SW480 (cell line): ENCODE measurements at places on chromosomes 7 and 10.

- DNase-seq = peak; percentile 52
Measured at GRCh38 chr10:112434988-112435619, 11.6 kb downstream of the ZDHHC6 start.

- no peak for DNase-seq
Measured at GRCh38 chr7:34900891-34901513, 136.3 kb downstream of the DPY19L1 start.

GRCh38 chr7:142711746-142712616, 37.3 kb upstream of the PRSS1 start:
- peak; percentile 55 for DNase-seq

- DNase-seq = no peak
Measured at GRCh38 chr10:125557801-125558505, 125.0 kb downstream of the TEX36 start.

DNA sequence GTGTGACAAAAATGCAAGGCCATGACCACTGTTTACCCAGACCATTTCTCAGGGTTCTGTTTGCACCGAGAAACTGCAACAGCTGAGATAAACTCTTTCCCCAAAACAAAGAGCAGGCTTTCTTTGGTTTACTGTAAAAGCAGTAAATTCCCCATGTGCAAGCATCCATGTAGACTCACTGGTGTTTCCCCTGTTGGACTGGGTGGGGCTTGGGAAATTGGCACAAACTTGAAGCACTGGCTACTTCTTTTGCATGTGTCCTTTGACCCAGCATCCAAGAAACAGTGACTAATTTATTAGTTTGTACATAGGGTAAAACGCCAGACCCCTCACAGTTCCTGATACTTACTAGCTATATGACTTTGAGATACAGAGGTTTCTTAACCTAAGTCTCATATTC, 12.3 kb downstream of the IQUB start:
- peak; percentile 9 for DNase-seq

- DNase-seq = no peak
Measured at GRCh38 chr10:123521556-123521955, 144.6 kb upstream of the GPR26 start.

GRCh38 chr10:49744924-49745605, 17.1 kb downstream of the OGDHL start:
- no peak for DNase-seq

DNA sequence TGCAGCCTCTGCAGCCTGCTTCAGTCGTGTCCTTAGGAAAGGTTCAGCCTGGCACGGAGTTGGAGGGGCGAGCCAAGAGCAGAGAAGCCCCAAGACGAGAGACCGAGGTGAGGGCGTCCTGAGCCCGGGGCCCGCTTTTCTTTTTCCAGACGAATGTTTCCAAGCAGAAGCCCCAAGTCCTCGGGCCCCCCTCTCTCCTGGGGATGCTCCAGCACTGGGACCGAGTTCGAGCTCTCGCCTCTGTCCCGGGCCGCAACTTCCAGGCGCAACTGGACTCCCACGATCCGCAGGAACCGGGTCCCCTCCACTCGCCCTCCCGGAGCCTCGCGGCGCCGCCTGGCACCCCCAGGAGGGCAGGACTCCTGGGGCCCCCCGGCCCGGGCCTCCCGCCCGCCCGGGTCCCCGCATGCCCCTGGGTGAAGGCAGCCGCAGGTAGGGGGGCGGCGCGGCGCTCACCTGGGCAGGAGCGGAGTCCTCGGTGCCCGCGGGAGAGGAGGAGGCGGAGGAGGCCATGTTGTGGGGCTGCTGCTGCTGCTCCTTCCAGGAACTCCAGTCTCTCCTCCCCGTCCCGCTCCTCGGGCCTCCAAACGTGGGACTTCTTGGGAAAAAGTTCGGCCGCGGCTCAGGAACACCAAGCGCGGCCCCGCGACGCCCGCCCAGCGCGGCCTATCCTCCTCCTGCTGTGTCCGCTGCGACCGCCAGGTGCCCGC, 45.3 kb upstream of the CDK1 start:
- DNase-seq = peak; percentile 45

GRCh38 chr7:74289659-74290552, 699 bp downstream of the CLIP2 start:
- DNase-seq = no peak

DNA sequence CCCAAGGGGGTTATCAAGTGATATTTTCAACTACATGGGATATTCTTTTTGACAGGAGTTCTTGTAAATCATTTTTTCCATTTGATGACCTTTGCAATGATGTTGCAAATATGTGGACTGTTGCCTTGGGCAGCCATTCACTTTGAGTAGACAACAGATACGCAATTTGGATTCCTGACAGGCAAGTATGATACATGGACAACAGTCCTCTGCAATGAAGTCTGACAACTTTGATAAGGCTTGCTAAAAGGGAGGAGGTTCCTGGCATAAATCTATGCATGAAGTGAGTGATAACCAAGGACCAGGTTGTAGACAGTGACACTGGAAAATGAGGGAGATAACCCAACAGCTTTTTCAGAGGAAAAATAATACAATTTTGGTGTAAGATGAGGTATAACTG, 17.7 kb downstream of the LRRD1 start:
- no peak for DNase-seq

DNA sequence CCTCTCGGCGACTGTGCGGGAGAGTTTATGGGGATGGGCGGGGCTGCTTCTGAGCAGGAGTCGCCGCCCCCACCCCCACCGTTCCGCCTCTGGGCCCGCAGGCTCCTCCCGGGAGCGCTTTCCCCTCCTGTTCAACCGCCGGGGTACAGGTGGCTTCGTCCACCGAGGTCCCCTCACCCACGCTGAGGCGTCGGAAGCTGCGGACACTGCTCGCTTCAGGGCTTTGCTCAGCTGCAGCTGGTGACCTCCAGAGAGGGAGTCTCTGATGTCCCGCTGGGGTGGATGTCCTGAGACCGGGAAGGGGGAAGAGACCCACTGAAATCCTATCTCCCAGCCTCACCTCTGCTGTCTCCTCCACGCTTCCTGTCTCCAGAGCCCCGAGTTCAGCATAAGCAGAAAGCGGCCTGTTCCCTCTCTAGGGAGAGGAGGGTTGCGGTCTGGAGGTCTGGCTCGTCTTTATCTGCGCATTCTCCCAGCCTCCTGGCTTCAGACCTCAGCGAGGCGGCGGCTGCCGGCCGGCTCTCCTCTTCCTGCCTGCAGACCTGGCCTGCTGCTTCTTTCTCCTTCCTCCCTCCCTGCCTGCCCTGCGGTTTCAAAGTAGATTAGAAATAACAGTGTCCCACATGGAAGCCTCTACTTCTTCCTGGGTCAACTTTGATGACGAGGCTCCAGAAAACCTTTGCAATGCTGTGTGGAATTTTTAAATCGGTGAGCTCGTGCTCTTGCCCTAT, 1.8 kb downstream of the CYP2E1 start:
- DNase-seq = peak; percentile 18

GRCh38 chr7:33919449-33919848, 14.1 kb downstream of the BMPER start:
- DNase-seq = no peak

DNA sequence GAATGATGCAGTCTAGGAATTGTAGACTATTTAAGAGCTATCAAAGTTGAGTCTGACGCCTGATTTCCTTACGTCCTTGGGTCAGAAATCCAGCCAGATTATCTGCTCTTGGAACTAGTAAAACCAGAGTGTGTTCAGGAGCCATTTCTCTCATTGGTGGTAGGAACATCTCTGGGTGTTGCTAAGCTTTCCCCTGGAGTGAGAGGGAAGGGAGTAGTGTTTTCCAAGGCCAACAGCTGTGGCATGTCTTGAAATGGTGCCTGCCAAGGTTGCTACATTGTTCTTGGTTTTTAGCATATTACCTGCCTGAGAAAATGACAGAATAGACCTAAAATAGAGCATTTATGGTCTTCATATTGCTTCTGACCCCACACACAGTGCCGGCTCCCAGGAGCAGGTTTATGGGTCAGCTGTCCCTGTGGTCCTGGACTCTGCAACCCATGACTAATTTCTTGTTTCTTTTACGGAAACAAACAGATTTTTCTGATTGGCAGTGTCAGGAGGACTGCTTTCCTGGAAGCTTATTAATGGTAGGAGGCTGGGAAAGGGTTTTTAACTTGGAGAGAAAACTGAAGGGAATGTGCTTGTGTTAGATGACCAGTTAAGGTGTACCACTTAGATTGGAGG, 17.5 kb downstream of the GBF1 start:
- DNase-seq = no peak

GRCh38 chr7:141949451-141949850, 2.7 kb upstream of the CLEC5A start:
- DNase-seq = no peak

- no peak for DNase-seq
Measured at GRCh38 chr7:132455378-132455777, 120.9 kb downstream of the PLXNA4 start.

DNA sequence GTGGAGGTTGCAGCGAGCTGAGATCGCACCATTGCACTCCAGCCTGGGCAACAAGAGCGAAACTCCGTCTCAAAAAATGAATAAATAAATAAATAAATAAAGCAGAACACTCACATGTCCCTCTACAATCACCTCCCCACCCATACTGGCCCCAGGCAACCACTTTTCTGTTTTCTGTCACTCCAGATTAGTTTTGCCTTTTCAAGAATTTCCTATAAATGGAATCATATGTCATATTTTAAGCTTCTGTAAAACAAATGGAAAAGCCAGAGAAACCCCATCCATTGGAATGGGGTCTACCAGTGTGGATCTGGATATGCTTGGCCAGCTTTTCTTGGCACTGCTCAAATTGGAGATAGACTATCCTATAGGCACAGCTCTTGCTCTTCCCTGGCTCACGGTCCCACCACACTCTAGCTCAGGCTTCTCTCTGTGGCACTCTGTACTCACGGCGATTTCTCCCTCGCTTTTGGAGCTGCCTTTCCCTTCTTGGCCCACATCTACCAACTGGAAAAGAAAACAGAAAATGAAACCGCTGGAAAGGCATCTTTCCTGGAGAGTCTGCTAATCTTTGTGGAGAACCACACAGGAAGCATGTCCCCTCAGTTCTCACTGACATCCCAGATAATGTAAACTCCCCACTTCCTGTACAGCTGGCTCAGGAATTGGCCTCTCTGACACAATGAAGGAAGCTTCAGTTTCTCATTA, 210.1 kb downstream of the JCAD start:
- peak; percentile 36 for DNase-seq
